ENCODE measurements at places on chromosomes 13 and 19.

DNA sequence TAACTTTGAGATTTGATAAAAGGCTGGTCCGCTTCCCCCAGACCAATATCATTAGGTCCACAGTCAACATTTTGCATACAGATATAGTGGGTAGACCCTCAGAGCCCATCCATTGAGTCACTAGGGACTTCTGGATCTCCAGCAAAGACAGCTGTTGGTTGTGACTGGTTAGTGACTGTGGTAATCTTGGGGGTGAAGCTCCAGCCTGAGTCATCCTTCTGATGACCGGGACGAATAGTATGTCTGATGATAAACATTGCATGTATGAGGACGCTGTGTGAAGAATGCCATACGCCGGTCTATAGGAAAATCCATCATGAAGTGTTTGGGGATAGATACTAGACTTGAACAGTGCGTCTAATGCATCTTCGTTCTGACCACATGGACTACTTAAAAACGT, 307.0 kb downstream of the UQCRFS1 start:
- DNase-seq, result no peak

DNA sequence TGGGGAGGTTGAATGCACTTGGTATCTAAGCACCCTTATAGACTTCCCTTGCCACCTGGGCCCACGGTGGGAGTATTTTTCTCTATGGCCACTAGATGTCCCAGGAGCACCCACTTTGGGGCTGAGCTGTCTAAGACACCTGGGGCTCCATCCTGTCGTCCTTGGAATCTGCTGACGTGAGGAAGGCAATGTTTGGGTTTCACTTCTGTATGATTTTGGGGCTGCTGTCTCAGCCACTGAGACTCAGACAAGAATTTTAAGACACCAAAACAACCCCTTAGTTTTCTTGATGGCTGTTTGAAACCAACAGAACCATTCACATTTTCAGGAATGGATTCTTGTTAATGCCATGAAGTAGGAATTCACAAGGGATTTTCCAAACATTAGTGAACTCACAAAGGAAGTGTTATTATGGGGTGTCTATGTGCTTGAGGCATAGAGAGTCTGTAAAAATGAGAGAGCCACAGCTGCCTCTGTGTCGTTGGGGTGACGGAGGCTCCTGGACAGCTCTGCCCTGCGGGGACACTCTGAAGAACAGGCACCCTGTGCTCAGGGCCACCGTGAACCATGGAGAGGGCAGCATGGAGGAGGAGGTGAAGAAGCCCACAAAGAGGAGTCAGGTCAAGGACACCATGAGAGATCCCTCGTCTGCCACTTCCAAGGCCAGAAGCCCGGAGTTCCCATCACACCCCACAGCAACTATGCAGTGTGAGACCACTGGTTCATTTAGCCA, 106.8 kb upstream of the SPATA13 start:
- DNase-seq, result peak; percentile 21

DNA sequence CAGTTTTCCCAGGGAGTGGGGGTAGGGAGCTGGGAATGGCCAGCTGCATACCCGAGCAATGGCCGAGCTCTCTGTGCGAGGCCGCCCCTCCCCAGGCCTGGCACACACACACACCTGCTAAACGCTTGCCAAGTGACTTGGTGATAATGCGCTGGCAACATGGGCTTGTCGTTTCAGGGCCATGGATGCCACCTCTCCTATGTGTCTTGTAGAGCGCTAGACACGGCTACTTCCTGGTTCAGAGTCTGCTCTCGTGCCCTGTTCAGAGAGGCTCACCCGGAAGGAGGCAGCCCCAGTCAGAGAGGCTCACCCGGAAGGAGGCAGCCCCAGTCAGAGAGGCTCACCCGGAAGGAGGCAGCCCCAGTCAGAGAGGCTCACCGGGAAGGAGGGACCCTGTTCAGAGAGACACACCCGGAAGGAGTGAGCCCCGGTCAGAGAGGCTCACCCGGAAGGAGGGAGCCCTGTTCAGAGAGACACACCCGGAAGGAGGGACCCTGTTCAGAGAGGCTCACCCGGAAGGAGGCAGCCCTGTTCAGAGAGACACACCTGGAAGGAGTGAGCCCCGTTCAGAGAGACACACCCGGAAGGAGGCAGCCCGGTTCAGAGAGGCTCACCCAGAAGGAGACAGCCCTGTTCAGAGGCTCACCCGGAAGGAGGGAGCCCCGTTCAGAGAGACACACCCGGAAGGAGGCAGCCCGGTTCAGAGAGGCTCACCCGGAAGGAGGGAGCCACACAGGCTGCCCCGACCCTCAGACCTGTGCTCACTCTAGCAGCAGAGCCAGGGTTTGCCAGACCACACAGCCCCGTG, 4.2 kb downstream of the ADPRHL1 start:
- DNase-seq, result no peak

DNA sequence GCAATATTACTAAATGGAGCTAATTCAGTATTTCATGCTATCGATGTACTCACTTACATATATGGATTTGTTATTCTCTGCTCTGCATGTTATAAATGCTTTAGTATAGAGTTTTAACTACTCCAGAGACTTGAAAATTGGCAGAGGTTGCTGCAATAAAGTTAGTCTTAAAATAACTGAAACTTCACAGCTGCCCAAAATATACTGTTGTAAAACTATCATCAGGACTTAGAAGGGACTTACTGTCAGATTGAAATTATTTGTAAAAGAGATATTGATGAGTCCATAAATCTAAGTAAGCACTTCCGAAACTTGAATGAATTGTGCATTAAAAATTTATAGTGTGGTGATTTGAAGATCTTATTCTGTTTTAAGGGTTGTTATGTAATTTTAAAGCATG, 1178.2 kb upstream of the PCDH20 start:
- DNase-seq, result no peak

- DNase-seq, result no peak
These were observed 21.3 kb upstream of the ZNF599 start for GRCh38 chr19:34794066-34794960.

GRCh38 chr13:34189946-34190345, 372.0 kb downstream of the RFC3 start:
- no peak for DNase-seq

DNA sequence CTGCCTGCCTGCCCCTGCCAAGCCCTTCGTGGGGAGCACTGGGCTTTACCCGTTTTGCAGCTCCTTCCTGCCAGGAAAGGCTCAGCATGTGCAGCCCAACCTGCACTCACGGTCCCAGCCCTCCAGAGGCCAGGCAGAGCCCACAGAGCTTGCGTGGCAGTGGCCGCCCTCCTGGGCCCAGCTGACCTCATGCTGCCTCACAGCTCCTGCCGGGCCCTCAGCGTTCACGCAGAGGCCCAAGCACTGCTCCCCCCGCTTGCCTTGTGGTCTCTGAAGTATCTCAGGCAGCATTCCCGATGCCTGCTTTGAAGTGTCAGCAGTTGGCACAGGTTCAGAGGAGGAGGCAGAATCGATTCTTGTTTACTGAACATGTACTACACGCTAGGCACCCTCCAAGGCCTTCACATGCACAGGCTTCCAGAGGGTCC, 32.5 kb downstream of the CAPN12 start:
- DNase-seq, result no peak

- DNase-seq, result no peak
These were observed 3.5 kb downstream of the STARD13 start for GRCh38 chr13:33281951-33282595.

DNA sequence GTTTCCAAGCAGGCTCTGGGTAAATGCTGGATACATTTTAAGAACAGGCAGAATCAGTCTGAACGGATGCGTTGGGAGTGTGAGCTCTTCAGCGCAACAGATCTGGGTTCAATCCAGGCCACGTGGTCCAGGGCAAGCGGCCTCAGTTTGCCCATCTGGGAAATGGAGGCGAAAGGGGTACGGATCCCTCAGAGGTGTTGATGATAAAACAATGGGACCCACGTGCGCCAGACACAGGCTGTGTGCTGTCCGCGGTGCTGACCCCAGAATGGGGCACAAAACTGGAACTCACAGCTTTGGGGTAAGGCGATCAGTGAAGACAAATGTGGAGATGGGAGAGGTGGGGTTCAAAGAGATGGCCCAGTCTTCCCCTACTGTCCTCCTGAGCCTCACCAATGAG, 13.1 kb upstream of the PDE4C start:
- DNase-seq, result no peak

- no peak for DNase-seq
These were observed 10.8 kb downstream of the LCP1 start for GRCh38 chr13:46171217-46171616.

- no peak for DNase-seq
These were observed 5.2 kb downstream of the SYDE1 start for GRCh38 chr19:15112385-15112784.

DNA sequence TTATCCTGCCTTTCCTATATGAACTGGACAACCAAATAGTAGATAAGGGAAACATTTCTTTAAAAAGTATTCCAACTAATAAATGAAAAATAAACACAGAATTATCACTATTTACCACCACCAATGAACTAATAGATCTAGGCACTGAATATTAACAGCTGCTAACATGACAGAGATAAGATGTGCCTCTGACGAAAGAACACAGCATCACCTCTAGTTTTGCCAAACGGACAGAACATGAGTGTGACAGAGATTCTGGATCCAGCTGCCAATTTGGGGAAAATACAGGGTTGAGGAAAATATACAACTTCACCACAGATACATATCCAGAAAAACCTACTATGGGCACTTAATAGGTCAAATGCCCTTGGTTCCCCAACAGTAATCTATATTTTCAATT, 18.0 kb downstream of the VPS36 start:
- no peak for DNase-seq

- no peak for DNase-seq
These were observed 3.2 kb downstream of the GTF3A start for GRCh38 chr13:27427641-27428040.

GRCh38 chr13:106985481-106985880, 417.5 kb upstream of the ARGLU1 start:
- no peak for DNase-seq

- DNase-seq, result no peak
These were observed 5.8 kb downstream of the SPHK2 start for GRCh38 chr19:48624791-48625723.

DNA sequence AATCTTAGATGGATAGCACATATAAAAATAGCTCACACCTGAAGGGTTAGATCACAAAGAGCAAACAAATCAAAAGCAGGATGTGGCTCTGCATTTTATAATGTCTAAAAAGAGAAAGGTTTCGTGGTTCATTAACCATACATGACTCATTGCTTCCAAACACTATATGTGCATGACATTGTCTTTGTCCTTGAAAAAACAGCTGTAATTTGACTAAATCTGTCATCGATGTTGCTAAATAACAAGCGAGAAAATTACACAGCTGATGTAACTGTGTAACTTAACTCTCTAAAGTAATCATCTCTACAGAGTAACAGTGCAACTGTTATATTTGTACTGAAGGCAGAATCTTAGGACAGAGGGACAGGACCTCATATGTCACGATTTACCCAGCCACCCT, 383.1 kb upstream of the GPC6 start:
- no peak for DNase-seq

- DNase-seq, result no peak
These were observed 1.5 kb downstream of the GIPC3 start for GRCh38 chr19:3586707-3587346.

DNA sequence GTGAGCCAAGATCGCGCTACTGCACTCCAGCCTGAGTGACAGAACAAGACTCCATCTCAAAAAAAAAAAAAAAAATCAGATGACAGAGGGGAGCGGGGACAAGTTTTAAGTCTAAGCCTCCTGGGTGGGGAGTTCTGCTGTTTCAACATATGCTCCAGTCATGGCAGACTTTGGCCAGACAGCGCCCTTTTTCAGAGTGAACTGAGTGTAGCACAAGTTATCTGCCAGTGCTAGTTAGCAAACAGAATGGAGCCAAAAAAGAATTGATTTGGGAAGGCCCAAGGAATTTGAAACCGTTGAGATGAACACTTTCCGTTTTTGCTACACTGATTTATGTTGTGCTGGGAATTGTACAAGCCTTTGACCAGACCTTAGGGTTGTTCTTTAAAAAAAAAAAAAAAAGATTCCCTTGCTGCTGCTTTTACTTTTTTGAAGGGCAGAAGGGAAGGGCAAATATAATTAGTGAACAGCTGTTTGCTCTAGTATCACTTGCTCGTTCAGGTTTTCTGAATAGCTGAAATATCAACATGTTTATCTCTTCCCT, 5.7 kb downstream of the ACTN4 start:
- DNase-seq, result no peak

DNA sequence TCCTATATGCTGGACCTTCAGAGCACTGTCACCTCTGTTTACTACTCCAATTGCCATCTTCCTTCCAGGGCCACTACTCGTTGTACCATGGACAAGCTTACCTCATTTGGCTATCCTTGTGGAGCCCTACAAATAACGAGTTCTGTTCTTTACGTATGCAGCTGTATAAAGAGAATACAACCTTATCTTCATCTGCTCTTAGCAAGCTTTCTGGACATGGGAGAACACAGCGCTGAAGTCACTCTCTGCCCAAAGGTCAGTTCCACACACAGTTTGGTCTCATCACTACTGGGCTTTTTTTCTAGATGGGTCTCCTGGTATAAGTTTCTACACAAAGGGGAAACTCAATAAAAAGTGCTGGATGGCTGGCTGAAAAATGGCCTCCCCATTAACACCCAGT, 88.9 kb downstream of the CDADC1 start:
- no peak for DNase-seq

DNA sequence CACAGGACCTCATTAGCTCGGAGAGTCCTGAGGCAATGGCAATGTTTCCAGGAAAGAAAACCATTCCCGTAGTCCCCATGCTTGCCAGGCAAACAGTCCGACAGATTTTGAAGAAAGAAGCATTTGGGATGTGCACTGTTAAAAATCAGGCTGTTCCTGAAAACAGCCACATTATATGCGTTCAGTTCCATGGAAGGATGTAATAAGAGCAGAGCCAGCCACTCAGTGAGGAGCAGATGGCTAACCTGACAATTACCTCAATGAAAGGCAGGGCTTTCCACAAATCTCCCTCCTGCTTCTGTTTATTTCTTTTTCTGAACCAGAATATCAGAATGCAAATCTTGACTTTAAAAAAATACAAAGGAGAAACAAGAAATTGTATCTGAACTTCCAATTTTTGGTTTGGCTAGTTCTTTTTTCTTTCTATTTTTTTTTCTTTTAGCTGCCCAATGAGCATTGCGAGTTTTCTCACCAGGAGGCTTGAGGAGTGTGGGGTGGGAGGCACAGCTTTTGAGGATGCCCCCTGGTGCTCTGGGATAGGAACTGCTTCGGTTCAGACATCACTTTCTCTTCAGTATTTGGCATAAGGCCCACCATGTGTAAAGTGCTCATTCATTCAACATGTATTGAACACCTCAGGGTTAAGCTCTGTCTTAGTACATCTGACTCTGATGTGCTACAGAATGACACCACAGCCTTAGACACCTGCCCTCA, 124.2 kb downstream of the TBC1D4 start:
- DNase-seq, result peak; percentile 24

Measured in activated T-helper 9 cell treated with anti-CD3 and anti-CD28 coated beads, Interleukin-2, amount 50 U/mL, for 16 hours (primary cell).